ENCODE measurements at places on chromosomes 12 and 14.

- no peak for DNase-seq
Measured at GRCh38 chr14:104184911-104185499, 46.6 kb downstream of the KIF26A start.

DNA sequence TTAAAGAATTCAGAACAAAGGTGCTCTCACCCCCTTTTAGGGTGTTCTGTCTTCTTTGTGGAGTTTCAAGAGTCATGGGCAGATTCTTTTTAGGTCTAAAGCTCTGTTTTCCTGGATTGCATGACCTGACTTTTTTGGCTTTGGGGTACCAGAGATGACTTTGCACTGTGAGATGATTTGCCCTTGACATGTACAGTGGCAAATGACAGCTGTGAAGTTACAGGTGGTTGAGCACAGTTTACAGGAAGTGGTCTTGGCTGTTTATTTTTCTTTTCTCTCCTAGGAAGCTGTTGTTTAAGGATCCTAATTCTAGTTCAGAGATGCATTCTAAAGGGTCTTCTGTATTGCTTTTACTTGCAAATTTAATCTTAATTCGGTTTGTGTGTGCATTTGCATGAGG is 83.8 kb upstream of the METAP2 start:
- no peak for DNase-seq

GRCh38 chr12:104126548-104126947 is 11.5 kb downstream of the NFYB start:
- DNase-seq: peak; percentile 24

DNA sequence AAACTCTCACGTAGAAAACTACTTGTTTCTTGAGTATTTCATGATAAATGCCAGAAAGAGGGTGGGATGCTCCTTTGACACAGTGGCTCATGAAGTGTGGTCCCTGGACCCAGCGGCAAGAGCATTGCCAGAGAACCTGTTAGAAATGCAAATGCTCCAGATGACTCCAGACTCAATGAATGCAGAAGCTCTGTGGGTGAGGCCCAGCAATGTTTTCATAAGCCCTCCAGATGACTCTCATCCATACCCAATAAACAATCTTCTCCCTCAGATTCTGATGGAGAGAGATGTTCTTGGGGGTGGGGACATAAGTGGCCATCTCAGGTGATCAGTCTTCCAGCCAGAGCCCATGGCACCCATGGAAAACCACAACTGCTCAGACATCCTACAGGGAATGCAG is 88.9 kb downstream of the SMOC1 start:
- no peak for DNase-seq

- no peak for DNase-seq
Measured at GRCh38 chr12:43740511-43741100, 18.0 kb downstream of the PUS7L start.

Data from DMS79 treated with DMSO at 0.1 percent for 48 hours (cell line).